ENCODE measurements at places on chromosomes 7 and 10. TPM values are rescaled to one million over a fixed set of nuclear protein-coding genes. Genes with fewer than 3 reads are reported as not detected.
A peak's percentile ranks its signal among the peaks of the same experiment; 100 is the strongest.

The EPHB4 gene
- total RNA-seq = 51.3 TPM

The OR2A1 gene
- total RNA-seq = not detected

The SRRM3 gene
- total RNA-seq = 0.70 TPM

The ZNF365 gene
- total RNA-seq = 2.9 TPM

The FAM25C gene
- total RNA-seq = not detected

The CXCL12 gene
- total RNA-seq = not detected

The TRA2A gene
- total RNA-seq = 113 TPM

The KLF14 gene
- not detected for total RNA-seq

DNA sequence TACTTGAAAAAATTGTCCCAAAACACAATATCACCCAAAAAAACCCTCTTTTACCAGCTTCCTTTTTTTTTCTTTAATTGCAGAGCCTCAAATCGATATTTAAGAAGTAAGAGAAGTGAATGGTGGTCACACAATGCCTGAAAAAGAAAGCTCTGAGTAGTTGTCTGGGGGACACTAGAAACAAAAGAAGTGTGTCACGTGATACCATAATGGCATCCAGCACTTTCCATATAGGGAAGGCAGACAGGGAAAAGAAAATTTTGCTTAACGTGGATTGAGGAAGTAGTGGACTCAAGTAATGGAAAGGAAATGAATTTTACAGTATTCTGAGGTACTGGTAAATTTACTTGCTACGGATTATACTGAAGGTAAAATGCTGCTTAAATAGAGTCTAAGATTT, 765.9 kb upstream of the C7orf33 start:
- DNase-seq = no peak

GRCh38 chr10:4196771-4197390, 411.9 kb upstream of the KLF6 start:
- DNase-seq = no peak

- peak; percentile 44 for DNase-seq
Observed at GRCh38 chr7:5422396-5423305, 983 bp downstream of the TNRC18 start.

DNA sequence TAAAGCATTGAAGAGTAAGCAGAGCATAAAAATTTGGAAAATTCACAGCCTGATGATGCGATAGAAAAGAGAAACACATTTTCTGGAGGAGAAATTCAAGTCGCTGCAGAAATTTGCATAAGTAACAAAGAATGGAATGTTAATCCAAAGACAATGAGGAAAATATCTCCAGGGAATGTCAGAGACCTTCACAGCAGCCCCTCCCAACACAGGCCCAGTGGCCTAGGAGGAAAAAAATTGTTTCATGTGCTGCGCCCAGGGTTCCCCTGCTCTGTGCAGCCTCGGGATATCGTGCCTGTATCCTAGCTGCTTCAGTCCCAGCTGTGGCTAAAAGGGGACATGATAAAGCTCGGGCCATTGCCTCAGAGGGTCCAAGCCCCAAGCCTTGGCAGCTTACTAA, 206.8 kb downstream of the TPK1 start:
- DNase-seq = no peak

Measured in MCF 10A (cell line).